ENCODE measurements at places on chromosomes 6 and 20.

- DNase-seq = no peak
These were observed 37.6 kb upstream of the CHMP4B start for GRCh38 chr20:33773412-33774089.

GRCh38 chr20:47708953-47709833 lies 76.1 kb downstream of the SULF2 start:
- no peak for DNase-seq

- DNase-seq = no peak
These were observed 280.7 kb upstream of the CITED2 start for GRCh38 chr6:139654888-139655782.

- no peak for DNase-seq
These were observed 435 bp downstream of the KIFC1 start for GRCh38 chr6:33391922-33392594.

- no peak for DNase-seq
These were observed 9.1 kb upstream of the ADA start for GRCh38 chr20:44660581-44660980.

DNA sequence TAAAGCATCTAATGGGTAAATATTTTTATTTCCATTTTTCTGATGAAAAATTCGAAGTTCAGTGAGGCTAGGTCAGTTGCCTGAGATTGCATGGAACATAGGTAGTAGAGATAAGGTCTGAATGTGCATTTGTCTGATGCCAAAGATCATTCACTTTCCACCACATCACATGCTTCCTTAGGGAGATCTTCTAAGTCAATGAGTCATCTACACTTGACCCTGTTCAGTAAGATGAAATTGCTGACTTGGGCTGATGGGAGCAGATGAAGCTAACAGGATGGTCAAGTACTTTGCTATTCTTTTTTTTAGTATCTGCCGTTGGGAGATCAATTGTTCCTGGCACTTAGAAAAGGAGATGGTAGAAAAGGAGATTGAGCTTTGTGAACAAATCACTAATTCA lies 511.3 kb downstream of the PHF3 start:
- DNase-seq = no peak

- DNase-seq = no peak
These were observed 7.0 kb upstream of the CDH22 start for GRCh38 chr20:46315311-46315710.

DNA sequence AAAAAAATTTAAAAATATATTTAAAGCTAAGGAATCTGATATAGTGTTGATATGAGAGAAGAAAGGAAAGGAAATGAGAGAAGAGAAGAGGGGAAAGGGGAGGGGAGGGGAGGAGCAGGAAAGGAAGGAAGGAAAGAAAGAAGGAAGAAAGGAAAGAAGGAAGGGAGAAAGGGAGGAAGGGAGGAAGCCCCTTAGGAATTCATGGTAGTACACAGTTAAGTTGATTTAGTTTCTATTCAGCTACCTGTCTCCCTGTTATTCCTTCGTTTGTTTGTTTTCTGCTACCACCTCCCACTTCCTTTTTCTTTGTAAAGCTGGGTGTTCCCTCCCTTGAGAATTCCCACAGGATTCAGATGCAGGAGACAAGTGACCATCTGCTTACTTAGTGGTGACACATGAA lies 1025.4 kb upstream of the FLRT3 start:
- no peak for DNase-seq

GRCh38 chr20:46056027-46056833 lies 27.2 kb downstream of the SLC12A5 start:
- no peak for DNase-seq

DNA sequence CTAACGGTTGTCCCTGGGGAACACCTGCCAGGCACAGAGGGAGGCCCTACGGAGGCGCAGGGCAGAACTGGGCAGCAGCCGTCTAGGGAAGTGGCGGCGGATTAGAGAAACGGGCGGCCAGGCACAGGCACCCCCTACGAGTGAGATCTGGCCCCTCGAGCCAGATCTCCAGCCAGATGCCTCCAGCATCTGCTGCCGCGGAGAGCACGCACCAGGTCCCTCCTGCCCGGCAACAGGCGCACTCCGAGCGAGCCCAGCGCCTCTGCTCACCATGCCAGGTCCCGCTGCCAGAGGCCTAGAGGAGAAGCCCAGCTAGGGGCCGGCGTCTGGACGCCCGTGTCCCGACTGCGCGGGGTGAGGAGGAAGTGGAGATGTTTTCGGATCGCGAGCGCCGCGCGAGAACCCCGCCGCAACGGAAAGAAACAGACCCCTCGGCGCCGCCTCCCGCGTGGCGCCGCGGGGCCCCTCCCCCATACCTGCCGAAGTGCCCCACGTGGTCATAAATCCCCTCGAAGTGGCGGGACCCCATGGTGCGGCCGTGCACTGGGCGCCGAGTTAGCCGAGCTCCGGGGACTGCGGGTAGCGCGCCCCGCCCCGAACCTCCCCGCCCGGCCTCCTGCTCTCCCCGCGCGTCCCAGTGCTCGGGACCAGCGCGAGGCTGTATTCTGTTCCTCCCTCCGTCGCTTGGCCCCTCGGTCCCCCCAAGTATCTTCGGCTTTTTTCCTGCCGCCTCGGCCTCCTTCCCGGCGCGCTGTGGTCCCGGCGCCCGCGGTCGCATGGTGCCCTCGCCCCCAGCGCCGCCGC lies at the start of gene SLC22A16:
Gene SLC22A16, minus strand, starts transcription at position 568 of the 804 bp plus-strand sequence. Its CDS starts 39 bp downstream, at position 529.
- no peak for DNase-seq

DNA sequence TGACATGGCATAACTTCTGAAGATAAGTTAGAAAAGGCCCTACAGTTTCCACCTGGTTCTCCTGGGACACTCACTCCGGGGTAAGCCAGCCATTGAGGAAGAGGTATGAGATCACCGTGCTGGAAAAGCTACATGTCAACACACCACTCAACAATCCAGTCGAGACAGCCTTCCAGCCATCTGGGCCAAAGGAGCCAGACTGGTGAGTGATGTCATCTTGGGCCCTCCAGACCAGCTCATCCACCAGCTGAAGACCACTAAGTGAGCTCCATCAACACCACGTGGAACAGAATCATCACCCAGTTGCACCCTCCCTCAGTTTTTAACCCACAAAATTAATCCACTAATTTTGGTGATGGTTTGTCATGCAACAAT lies 32.3 kb upstream of the RSPO4 start:
- no peak for DNase-seq

GRCh38 chr6:53921639-53922038 lies 126.8 kb downstream of the LRRC1 start:
- no peak for DNase-seq
